ENCODE measurements at places on chromosomes 3 and 15. TPM values are rescaled to one million over a fixed set of nuclear protein-coding genes. Genes with fewer than 3 reads are reported as not detected.

- DNase-seq, result no peak
- H3K27ac ChIP-seq, result no peak overlapping the region
- H3K27me3 ChIP-seq, result no peaks in the 10 kb centered on the region
- no peak overlapping the region for H3K4me3 ChIP-seq
- H3K36me3 ChIP-seq, result no peaks in the 10 kb centered on the region
Measured at GRCh38 chr3:188106887-188107830, 46.8 kb upstream of the LPP start.

GRCh38 chr15:89472785-89473256 lies 23.6 kb downstream of the RHCG start:
- no peak overlapping the region for H3K27ac ChIP-seq
- no peaks in the 10 kb centered on the region for H3K27me3 ChIP-seq
- no peaks in the 10 kb centered on the region for H3K36me3 ChIP-seq
- peak; percentile 79 for DNase-seq
- H3K4me3 ChIP-seq, result no peak overlapping the region
- H3K4me1 ChIP-seq, result peaks cover 13% of the 10 kb centered on the region

DNA sequence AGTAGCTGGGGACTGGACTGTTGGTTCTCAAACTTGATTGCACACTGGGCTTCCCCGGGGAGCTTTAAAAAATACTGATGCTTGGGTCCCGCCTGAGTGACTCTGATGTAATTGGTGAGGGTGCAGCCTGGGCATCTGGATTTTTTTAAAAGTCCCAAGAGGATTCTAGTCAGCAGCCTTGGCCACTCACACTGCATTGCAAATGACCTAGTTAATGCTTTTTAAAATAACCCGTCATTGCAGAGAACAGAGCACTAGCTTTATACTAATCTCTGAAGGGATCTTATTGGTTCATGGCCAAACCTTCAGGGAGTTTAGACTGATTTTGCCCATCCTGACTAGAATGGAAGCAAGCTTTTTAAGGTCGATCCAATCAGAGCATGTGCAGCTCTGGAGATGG lies 310.6 kb upstream of the PROK2 start:
- peak; percentile 35 for DNase-seq
- no peaks in the 10 kb centered on the region for H3K4me1 ChIP-seq
- H3K27me3 ChIP-seq, result no peaks in the 10 kb centered on the region
- H3K4me3 ChIP-seq, result no peak overlapping the region
- H3K36me3 ChIP-seq, result no peaks in the 10 kb centered on the region

DNA sequence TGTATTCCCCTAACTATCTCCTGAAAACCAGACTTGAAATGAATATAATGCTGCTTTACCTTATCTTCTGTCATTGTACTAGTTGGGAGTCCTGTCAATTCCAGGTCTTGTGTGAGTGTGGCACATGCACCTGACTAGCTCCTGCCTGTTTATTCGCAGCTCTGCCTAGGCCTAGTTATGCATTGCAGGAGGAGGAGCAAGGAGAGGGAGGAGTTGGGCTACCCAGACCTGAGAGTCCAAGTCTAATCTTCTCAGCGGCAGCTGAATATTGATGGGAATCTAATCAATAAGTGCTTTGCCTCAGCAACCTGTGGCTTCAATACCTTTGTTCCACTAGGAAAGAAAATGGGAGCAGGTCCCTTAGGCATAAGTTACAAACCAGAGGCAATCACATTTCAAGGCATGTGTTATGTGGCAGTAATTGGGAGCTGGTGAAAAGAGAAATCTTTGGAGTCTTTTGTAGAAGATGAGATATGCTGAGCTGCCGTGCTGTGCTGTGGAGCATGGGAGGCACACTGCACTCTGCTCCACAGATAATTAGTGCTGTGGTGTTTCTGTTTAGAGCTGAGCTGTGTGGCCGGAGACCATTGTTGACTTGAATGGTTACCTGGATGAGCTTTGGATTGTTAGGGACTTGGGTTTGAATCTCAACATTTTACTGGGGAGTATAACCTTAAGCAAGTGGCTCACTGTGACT lies at the start of gene SLC2A2:
SLC2A2 (minus strand) TSS at position 124 of the 697 bp plus-strand sequence; CDS start at position 74, 50 bp downstream.
- H3K27ac ChIP-seq, result no peak within 1 kb of the TSS
- no peaks in the 10 kb centered on the region for H3K36me3 ChIP-seq
- no peaks in the 10 kb centered on the region for H3K4me1 ChIP-seq
- no peak for DNase-seq
- H3K27me3 ChIP-seq, result no peaks in the 10 kb centered on the region

SNTN gene
- not detected for total RNA-seq

CCDC12 gene
- 28.2 TPM for total RNA-seq

All from A673 (cell line).